Neural crest cell (in vitro differentiated cells): ENCODE measurements at places on chromosomes 7 and 10.

- DNase-seq, result no peak
Observed at GRCh38 chr10:77837925-77838595, 88.5 kb downstream of the DLG5 start.

DNA sequence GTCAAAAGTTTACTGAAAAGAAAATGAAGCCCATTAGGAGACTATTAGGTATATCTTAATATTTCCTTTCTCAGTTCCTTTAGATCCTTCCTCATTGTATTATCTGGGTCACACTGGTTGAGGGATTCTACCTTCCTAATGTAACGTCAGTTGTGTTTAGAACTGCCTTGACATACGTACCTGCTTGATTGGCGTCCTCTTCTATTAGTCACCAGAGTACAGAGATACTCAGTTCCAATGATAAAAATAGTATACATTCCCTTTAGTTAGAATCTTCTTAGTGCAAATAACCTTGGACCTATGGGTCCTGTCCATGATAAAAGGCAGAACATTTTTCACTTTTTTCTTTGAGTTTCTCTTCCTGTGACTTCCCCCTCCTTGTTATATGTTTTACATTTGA, 45.2 kb downstream of the AHCYL2 start:
- no peak for DNase-seq

DNA sequence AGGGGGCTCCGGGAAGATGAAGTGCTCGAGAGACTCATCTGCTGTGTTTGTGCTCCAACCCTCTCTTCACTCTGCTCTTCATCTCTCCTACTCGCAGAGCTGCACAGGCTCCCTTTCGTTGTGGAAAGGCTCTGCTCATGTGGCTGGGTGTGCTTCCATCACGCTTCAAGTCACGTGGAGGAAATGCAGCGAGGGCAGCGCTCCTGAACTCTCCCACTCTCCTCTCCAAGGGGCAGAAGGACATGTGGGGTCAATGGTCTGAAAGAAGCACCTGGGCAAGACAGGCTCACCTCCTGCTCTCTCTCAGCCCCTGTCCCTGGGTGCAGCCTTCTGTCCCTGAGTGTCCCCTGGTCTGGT, 72.6 kb downstream of the USP6NL start:
- no peak for DNase-seq

- DNase-seq, result no peak
Observed at GRCh38 chr7:20241911-20242261, 24.7 kb upstream of the MACC1 start.

GRCh38 chr7:130092598-130092997, 22.3 kb downstream of the KLHDC10 start:
- DNase-seq, result no peak

DNA sequence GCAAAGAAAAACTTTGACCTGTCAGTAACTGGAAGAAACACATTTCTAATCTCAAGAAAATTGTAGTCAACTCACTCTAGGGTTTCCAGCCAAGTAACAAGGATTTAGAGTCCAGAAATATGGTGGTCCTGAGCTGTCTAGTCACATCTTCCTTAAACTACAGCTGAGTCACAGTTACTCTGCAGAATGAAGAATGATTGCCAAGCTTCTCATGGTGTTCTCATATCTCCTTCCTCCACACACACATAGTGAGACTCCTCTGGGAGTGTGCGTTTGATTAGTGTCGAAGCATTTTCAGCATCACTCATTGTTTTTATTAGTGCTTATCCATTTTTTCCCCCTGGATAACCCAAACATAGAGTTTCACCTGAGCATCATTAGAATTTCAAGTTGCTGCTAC, 93.1 kb upstream of the CXCL12 start:
- DNase-seq, result no peak

- DNase-seq, result no peak
Observed at GRCh38 chr7:42709284-42709683, 202.6 kb downstream of the C7orf25 start.

GRCh38 chr7:86972072-86972471, 87.4 kb downstream of the ELAPOR2 start:
- no peak for DNase-seq

GRCh38 chr10:110783509-110784107, 88.1 kb upstream of the PDCD4 start:
- DNase-seq, result no peak
